ENCODE measurements at places on chromosomes 16 and 17. TPM values are rescaled to one million over a fixed set of nuclear protein-coding genes. Genes with fewer than 3 reads are reported as not detected.

The AGRP gene
- polyA plus RNA-seq, result not detected

- DNase-seq, result no peak
These were observed 40.9 kb downstream of the DCUN1D3 start for GRCh38 chr16:20859229-20859628.

The ENPP7 gene
- polyA plus RNA-seq, result not detected

DNA sequence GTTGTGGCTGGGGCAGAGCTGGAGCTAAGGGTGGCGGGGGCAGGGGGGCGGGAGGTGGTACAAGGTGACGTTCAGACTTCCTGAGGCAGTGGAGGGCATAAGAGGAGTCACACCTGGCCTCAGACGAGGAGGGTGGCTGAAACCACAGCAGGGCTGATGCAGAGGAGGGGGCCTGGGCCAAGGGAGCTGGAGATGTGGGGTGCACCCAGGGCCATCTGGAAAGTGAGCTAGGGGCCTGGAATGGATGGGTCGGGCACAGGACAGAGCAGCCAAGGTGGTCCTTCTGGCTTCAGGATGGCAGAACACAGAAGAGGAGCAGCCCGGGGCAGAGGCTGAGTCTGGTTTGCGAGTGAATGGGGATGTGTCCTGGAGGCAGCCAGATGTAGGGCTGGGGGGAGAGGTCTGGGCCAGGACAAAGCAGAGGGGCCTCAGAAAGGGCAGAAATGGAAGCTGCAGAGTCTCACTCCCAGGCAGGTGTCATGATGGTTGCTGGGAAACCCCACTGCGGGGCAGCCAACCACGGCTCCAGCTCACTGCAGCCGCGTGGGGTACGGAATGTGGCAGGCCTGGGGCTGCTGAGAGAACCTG lies 57.6 kb downstream of the PRMT7 start:
- DNase-seq, result no peak

DNA sequence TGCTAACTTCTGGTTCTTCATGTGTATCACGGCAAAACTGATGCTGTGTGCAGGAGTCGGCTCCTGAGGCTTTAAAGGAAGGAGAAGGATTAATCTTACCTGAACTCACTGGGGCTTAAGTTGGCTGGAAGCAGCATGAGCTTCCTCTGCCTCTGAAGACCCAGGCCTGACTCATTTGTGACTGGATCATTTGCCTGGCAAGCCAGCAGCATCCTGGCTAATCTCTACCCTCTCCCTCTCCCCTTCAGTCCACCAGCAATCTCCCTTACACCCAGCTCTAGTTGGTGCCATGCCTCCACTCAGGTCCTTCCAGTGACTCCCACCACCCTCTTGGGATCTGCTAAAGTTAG lies 150.3 kb downstream of the IRX3 start:
- no peak for DNase-seq

The RNU2-1 gene
- not detected for polyA plus RNA-seq

GRCh38 chr17:81608082-81608481 lies 28.8 kb downstream of the NPLOC4 start:
- no peak for DNase-seq

DNA sequence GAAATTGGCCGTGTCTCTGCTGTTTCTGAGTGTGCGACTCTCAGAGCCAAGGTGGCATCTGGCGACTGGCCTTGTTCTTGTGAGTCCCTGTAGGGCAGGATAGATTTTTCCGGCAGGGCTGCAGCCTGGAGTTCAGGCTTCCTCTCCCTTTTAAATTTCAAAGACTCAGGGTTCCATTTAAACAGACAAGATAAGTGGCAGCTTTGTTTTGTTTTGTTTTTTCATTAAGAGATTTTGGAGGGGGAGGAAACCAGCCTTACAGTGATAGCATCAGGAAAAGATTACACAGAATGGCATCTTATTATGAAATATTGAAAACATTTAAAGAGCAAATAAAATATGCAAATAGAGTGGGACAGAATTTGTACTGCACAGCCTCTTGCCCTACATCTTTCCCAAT lies 151.3 kb downstream of the RPTOR start:
- no peak for DNase-seq

GRCh38 chr17:59254742-59255141 lies 34.4 kb downstream of the GDPD1 start:
- DNase-seq, result no peak

The TACO1 gene
- polyA plus RNA-seq, result 18.3 TPM

GRCh38 chr16:5736209-5736930 lies 638.8 kb upstream of the EEF2KMT start:
- no peak for DNase-seq

The GFOD2 gene
- 6.0 TPM for polyA plus RNA-seq

The EPN3 gene
- polyA plus RNA-seq, result not detected

- DNase-seq, result no peak
These were observed 3.9 kb upstream of the KCNJ16 start for GRCh38 chr17:70071127-70071526.

The ALOX15B gene
- not detected for polyA plus RNA-seq

GRCh38 chr16:49748322-49748721 lies 107.6 kb downstream of the ZNF423 start:
- no peak for DNase-seq

The ZNF385C gene
- 0.10 TPM for polyA plus RNA-seq

The MYH3 gene
- 0.60 TPM for polyA plus RNA-seq

The ATP2C2 gene
- polyA plus RNA-seq, result not detected

The NETO2 gene
- polyA plus RNA-seq, result not detected

DNA sequence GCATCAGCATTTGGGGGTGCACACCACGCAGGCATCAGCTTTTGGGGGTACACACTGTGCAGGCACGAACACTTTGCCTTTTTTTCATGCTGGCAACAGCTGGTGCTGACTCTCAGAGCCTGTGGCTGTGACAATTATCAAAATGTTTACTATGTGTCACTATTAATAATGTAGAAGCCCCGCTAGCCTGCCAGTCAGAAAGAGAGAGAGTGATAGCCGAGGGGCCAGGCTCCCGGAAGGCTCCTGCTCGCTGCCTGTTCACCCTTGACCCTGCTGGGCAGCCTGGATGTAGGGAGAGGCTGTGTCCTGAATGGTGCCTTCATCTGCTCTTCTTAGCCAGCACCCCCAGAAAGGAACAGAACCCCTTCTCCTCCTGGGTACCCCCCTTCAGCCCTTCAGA lies 61.9 kb downstream of the SDK2 start:
- no peak for DNase-seq

The GLG1 gene
- polyA plus RNA-seq, result 137 TPM

DNA sequence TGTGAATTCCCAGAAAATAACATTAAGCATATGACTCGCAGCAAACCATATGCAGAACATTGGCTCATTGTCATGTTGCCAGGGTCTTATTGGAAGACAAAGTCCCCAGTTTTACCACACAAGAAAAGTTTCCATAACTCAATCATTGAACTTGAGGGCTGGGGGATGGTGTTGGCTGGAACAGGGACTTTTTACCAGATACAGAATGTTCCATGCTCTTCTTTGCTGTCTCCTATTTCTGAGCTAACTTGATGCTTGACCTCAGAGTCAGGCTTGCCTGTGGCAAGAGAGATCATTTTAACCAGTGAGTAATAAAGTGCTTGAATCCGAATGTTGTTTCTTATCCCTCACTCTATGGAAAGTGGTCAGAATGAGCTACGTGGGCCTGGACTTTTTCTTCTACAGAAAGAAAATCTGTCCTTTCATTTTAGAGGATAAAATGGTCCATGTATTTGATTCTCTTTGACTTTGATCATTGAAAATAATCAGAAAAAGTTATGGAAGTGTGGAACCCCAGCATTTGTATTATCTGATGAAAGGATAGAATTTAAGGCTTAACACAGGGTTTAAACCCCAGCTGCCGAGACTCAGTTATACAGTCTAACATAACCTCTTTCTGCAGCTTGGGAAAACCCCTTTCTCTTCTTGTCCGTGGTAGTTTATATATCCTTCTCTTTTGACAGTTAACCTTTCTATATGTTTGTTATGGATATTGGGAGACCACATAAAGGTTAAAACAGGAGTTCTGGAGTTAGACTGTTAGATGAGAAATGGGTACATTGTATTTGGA lies 67.0 kb downstream of the TUBD1 start:
- DNase-seq, result no peak

Measured in naive thymus-derived CD8-positive, alpha-beta T cell (primary cell).